Fibroblast of skin of back (primary cell): ENCODE measurements at places on chromosomes 7 and 10.

GRCh38 chr10:124289851-124290795, 128.6 kb downstream of the OAT start:
- peak; percentile 67 for DNase-seq

GRCh38 chr7:116601426-116601825, 70.6 kb upstream of the MET start:
- no peak for DNase-seq

GRCh38 chr10:115417585-115418265, 324.6 kb downstream of the ATRNL1 start:
- peak; percentile 67 for DNase-seq

DNA sequence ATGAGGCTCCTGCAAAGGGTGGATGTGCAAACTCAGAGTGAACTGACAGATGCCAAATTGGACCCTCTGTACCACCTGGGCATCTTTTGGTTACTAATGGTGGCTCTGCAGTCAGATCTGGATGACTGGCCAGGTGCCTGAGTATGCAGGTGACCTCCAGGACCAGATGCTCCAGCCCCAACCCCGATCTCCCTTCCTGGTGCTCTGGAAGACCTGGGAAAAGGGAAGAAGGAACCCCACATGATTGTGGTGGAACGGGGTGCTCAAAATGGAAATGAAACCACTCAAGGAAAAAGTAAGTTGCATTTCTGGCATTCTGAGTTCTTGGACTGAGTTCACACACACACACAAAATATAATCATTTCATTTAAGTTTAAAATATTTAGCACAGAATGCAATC, 9.8 kb upstream of the AEBP1 start:
- no peak for DNase-seq

DNA sequence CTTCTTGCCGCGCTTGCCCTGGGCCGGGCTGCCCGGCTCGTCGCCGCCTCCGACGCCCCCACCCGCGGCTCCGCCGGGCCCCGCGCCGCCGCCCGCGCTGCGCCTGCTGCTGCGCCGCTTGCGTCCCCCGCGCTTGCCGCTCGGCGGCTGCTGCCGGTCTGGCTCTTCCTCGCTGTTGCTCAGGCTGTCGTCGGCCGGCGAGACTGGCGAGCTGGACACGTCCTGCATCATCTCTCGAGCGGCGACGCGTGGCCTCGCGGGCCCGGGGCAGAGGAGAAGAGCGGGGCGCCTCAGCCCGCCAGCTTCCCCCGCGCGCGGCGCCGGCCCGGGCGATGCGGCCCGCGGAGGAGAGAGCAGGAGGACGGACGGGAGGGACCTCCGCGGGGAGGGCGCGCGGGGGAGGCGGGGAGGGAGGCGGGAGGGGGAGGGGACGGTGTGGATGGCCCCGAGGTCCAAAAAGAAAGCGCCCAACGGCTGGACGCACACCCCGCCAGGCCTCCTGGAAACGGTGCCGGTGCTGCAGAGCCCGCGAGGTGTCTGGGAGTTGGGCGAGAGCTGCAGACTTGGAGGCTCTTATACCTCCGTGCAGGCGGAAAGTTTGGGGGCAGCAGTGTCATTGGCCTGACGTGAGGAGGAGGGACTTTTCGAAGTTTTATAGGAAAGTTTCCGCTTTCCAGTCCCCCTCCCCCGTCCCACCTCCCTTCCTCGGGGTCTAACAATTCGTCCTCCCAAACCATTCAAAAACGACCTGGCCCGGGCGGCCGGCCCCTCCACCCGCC, at the start of gene TWIST1:
Gene TWIST1 (minus strand): TSS at position 546 of the 779 bp plus-strand sequence. CDS start 315 bp downstream, at position 231.
- peak; percentile 99 for DNase-seq

GRCh38 chr10:78124167-78124566, 90.5 kb downstream of the RPS24 start:
- DNase-seq: no peak

DNA sequence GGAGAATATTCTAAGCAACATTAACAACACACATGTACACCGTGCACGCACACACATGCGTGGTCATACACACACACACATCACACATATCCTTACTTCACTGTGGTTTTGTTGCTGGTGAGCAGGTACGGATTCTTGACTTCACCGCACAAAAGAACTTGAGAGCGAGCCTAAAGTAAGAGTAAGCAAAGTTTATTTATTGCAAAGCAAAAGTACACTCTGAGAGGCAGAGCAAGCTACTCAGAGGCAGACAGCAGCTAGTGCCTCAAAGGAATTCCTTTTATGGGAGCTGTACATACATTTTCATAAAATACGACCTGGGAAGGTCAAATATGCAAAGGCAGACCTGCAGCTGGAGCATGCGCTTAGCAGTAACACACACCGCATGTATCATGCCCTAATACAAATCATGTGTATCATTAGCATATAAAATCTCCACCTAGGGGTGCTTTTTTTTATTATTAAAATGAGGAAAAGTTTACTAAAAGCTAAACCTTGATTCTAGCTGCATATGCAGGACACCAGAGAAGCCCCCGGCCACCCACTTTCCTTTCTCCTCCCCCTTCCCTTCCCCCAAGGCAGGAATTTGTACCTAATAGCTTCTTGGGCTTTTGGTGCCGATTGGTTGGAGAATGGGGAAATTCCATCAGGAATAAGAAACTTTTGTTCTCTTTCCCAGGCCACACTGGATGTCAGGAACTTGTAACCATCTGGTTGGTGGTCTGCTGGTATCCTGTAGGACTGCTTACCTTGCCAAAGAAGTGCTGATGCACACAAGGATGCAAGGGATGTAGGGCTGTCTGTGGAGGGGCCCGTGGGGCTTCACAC, 16.5 kb upstream of the GPR37 start:
- DNase-seq: no peak

GRCh38 chr10:97936126-97936525, 86.5 kb downstream of the GOLGA7B start:
- no peak for DNase-seq

GRCh38 chr10:53135213-53135896, 362.8 kb upstream of the MBL2 start:
- DNase-seq: no peak

GRCh38 chr7:18344536-18344935, 151.0 kb upstream of the HDAC9 start:
- no peak for DNase-seq

GRCh38 chr10:123655751-123656150, 10.4 kb upstream of the GPR26 start:
- no peak for DNase-seq

DNA sequence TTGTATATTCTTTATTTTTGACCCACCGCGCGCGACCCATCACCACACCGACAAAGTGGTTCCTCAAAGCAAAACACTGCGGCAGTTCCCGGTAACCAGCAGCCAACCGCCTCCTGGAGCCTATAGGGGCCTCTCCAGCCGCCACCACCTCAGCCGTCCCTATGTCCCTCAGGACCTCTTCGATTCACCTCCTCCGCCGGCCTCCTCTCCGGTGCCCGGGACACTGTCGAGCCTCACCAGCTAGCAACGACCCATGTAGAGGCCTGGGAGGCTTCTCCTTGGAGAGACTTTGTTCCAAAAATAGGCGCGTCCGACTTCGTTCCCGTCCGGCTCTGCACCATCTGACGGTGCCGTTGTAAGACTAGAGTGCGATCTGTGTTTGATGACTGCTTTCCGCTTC, 158.8 kb downstream of the HGF start:
- DNase-seq: no peak

DNA sequence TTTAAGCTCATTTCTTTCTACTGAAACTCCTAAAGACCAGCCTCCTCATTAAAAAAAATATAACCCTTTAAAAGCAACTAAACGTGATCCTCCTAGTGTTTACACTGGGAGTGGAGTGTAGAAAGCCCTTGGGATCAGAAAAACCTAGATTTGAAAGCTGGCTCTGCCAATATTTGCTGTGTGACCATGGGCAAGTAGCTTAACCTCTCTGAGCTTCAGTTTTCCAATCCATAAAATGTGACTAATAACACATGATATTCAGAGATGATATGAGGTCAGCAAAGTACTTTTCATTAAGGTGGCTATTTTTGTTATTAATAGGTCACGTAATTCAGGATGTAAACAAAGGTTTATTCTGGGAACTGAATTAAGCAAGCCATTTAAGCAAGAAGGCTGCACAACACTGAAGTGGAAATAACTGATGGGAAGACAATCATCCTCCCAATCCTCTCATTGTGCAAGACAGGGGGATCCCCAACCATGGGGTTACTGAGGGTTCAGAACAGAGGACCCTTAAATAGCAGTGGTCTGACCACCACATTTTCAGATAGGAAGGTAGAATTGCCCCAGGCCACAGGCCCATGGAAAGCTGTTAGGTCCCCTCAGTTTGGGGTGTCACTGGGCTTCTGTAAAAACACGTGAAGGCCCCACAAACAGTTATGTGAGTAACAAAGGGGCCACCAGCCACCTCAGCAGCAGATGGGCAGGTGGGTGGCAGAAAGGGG, 49.1 kb upstream of the EEPD1 start:
- no peak for DNase-seq

- peak; percentile 13 for DNase-seq
Observed at GRCh38 chr7:132072873-132073272, 503.4 kb downstream of the PLXNA4 start.

GRCh38 chr10:133044401-133044811, 43.3 kb upstream of the ADGRA1 start:
- no peak for DNase-seq

DNA sequence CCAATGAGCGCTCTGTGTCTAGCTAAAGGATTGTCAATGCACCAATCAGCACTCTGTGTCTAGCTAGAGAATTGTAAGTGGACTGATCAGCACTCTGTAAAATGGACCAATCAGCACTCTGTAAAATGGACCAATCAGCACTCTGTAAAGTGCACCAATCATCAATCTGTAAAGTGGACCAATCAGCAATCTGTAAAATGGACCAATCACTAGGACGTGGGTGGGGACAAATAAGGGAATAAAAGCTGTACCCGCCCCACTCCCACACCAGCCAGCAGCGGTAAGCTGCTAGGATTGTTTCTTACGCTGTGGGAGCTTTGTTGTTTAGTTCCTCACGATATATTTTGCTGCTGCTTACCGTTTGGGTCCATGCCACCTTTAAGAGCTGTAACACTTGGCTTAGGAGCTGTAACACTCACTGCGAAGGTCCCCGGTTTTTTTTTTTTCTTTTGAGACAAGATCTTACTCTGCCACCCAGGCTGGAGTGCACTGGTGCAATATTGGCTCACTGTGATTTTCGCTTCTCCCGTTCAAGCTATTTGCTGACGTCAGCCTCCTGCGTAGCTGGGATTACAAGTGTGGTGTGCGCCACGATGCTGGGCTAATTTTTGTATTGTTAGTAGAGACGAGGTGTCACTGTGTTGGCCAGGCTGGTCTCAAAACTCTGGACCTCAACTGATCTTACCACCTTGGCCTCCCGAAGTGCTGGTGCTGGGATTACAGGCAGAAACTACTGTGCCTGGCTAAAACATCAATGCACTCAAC, 184.8 kb downstream of the PTPN20 start:
- DNase-seq: no peak

GRCh38 chr7:98163704-98164494, 47.3 kb upstream of the BHLHA15 start:
- peak; percentile 8 for DNase-seq

DNA sequence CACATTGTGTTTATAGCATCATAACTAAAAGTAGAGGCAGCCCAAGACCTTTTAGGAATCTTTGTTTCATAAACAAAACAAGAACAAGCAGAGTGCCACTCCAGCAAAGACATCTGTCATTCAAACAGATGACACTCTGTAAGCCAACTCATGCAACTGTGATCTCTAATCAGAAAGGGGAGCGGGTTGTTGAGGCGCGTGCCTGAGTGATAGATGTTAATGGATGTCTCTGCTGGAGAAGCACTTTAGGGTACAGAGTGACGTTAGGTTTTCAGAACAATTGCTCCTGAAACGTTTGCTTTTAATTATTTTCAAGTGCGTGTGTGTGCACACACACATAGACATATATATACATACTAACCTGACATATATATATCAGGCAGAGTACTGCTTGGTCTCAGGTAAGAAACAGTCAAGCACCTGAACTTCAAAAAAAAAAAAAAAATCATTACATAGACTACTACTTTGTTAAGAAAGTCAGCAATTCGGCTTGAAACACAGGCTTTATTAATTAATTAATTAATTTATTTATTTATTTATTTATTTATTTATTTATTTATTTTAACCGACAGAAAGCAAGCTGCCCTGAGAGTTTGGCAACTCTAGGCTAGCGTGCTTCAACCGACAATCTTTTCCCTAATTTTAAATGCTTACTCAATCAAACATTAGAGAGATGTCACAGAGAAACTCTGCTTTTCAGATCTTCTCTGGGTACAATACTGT, 109.1 kb downstream of the POU6F2 start:
- no peak for DNase-seq

GRCh38 chr7:80231707-80232106, 97.1 kb downstream of the GNAI1 start:
- DNase-seq: peak; percentile 44

DNA sequence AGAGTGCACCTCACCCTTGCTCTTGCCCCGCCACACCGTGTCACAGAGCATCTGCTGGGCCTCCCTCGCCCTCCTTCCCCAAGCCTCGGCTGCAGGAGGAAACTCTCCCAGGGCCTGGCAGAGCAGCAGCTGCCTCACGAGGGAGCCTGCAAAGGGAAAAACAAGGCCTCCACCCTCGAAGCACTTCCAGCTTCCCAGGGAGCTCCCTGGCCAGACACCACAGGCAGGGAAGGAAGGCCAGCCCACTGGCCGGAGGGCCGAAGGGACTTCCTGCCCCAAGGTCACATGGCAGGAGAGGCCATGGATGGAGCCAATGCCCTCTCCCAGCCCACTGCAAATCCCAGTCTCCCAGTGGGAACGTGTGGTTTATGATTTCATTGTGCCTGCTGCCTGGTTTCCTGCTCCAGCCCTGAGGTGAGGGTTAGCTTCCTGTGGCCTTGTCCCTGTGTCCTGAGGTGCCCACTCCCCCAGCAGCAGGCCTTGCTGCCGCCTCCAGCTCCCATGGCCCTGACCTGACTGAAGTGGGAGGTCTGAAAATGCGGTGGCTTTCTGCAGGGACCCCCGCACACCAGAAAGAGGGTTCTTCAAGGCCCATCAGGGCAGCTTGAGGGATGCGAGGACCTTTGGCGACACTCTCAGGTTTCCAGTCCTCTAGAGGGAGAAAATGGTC, 100.5 kb upstream of the PPIF start:
- DNase-seq: no peak

DNA sequence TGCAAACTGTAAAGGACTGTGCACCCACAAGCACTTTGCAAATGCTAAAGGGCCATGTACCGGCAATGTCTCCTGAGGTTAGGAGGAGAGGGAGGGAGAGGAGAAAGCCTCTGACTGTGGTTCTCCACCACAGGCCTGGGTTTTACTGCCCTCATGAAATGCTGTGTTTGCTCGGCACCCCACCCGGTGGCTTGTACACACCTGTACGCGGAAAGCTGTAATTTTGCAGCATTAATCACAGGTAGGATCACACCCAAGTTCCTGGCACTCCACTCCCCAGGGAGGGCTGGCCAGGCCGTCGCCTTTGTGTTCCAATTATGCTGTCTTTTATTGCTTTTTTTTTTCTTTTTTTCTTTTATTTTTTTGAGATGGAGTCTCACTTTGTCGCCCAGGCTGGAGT, 78.5 kb upstream of the MYL10 start:
- no peak for DNase-seq

GRCh38 chr10:125096371-125096770, 64.0 kb downstream of the CTBP2 start:
- no peak for DNase-seq

GRCh38 chr10:13659887-13660550, 73.3 kb downstream of the PRPF18 start:
- peak; percentile 53 for DNase-seq
